ENCODE measurements at places on chromosomes 4 and X.

DNA sequence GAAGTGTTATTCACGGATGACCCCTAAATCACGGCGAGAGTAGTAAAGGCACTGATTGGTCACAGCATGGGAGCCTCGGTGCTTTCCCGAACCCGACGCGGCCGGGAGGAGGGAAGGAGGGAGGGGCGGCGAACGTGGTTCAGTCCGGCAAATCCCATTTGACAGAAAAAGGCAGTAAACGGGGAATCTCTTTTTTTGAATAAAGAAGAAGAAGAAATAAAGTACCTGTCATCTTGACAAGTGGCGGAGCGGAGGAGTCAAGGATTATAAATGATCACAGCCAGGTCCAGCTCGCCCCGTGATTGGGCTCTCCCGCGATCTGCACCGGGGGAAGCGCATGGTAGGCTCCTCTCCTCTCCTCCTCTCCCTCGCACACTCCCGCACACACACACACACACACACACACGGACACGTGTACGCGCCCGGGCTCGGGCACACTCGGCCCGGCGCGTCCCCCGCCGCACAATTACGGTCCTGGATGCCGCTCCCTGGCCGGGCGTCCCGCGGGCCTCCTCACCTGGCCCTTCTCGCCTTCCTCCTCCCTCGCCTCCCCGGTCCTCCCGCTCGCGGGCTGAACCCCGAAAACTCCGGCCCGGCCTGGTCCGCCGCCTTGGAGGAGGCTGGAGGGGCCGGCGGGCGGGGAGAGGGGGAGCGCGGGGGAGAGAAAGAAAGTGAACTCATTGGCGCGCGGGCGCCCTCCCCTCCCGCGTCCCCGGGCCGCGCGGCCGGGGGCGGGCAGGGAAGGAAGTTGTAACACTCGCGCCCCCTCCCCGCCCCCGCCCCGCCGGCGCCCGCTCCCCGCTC lies 99.2 kb upstream of the TENM3 start:
- no peak for DNase-seq

DNA sequence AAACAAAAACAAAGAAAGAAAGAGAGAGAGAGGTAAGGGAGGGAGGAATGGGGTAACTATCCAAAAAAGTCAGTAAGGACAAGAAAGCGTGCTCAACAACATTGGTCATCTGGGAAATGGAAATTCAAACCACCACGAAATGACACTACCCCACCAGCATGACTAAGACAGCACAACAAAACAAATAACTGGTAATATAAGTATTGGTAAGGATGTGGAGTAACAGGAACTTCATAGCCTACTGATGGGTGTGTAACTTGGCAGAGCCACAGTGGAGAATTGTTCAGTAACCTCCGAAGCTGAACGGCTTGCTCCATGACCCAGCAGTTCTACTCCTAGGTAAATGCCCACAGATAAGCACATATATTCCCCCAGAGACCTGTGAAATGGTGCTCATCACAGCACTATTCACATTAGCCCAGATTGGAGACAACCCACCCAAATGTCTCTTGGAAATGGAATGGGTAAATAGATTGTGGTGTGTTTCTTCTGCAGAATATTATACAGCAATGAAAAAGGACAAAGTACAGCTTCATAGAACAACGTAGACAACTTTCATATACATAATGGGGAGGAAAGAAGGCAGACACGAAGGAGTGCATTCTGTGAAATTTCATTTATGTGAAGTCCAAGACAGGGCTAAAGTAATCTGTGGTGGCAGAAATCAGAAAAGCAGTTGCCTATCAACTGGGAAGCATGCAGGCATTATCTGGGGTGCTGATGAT lies 95.5 kb upstream of the ATP6AP2 start:
- no peak for DNase-seq

GRCh38 chr4:141132709-141133145 lies 542 bp downstream of the RNF150 start:
- peak; percentile 1 for DNase-seq

GRCh38 chrX:22097012-22097694 lies 65.0 kb downstream of the PHEX start:
- DNase-seq, result peak; percentile 0

DNA sequence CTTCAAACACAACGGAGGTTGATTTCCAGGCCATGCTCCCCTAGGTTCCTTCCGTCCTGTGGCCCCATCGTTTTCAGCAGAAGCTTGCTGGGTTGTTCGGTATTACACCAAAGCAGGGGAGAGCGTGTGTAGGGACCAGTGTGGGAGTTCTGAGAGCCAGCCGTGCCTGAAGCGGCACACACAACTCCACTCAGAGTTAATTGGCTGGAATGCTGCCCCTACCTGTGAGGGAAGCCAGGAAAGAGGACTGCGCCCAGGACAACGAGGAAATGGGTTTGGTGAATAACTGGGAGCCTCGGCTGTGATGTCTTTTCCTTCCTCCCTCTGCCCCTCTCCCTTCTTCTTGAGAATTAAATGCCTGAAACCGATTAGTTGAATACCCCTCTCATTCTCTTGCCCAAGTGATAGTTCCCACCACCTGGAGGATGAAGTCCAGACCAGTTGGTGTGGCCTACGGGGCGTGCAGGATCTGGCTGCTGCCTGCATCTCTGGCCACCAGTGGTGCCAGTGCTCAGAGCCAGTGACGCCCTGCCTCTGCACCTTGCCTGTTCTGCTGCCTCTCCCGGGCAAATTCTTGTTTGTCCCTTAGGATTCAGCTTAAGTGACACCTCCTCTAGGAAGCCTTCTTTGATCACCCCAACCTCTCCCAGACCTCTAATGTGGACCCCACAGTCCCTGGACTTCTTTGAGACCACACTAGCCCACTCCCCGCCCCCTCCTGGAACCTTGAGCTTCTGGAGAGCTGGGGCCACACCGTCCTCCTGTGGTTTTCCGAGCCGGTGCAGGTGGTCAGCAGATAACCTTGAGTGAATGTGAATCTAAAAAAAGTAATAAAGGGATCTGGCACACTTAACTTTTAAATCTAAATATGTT lies 33.6 kb downstream of the TBC1D14 start:
- no peak for DNase-seq

DNA sequence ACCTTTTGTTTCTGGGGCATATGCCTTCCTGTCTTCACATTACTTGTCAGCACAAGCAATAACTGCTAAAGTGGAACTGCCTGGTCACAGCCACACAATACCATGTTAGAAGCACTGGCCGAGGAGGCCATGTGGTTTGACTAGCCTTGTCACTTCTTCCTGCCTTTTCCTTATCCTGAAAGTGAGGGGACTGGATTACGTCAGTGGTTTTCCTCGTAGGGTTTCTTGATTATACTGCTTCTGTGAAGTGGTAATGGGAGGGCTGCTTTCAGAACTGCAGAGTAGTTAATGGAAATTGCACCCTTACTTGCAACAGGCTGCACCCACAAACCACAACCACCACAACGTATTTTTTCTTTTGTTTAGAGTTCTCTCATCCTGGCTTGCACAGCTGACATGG lies 26.6 kb downstream of the ZRSR2 start:
- DNase-seq, result no peak

- DNase-seq, result no peak
These were observed 60.0 kb downstream of the SLC9B1 start for GRCh38 chr4:102959496-102959895.

- no peak for DNase-seq
These were observed 180.7 kb upstream of the SFRP2 start for GRCh38 chr4:153969542-153969941.

- DNase-seq, result no peak
These were observed 40.6 kb downstream of the ARHGAP10 start for GRCh38 chr4:147772459-147772969.

GRCh38 chr4:16757080-16757521 lies 141.3 kb downstream of the LDB2 start:
- DNase-seq, result no peak
